Mammary epithelial cell (primary cell): ENCODE measurements at places on chromosomes 5 and 9. TPM values are rescaled to one million over a fixed set of nuclear protein-coding genes. Genes with fewer than 3 reads are reported as not detected.

Gene MYO10
- total RNA-seq = 34.3 TPM

Gene BHMT
- total RNA-seq = not detected in 2 replicates

Gene GABRG2
- not detected in 2 replicates for total RNA-seq

Gene ORM2
- not detected in 2 replicates for total RNA-seq

Gene BARHL1
- total RNA-seq = not detected in 2 replicates

Gene CARTPT
- total RNA-seq = not detected in 2 replicates

Gene GABRA6
- total RNA-seq = not detected in 2 replicates

Gene SPATA9
- total RNA-seq = not detected

Gene NPR3
- total RNA-seq = 5.0 TPM

Gene LECT2
- total RNA-seq = not detected in 2 replicates
